Astrocyte (in vitro differentiated cells and primary cell): ENCODE measurements at places on chromosomes 4 and X.
A peak's percentile ranks its signal among the peaks of the same experiment; 100 is the strongest.

- peak; percentile 16 for DNase-seq
These were observed 170.1 kb downstream of the WDFY3 start for GRCh38 chr4:84796394-84796793.

DNA sequence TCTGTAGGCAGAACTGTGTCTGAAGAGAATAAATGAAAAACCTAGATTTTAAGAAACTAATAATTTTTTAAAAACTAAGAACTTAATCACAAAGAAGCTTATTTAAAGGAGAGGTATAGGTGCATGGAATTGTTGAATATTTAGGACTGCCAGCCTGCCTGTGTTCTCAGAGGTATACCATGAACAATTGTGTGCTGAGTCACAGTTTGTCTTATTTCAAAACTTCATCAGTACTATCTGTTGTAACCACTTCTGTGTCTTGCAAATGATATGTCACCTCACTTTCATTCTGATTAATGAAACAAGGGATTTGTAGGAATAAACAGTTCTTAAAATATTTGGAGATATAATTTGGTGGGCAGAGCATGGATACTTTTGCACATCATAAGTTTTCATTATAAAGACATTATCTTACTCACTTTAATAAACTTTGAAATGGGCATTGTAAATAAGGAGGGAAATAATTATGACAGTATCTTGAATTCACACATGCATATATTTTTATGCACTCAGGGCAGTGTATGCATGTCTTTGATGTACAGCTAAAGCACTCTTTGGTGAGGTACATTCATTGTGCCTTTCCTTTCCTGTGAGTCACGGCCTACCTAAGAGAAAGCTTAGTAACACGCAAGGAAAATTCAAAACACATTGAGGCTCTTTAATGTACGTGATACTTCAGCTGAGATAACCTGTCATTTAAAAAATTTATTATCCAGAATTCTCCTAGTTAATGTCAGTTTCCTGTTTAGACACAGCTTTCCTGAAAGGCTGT lies 31.7 kb downstream of the STOX2 start:
- no peak for DNase-seq

GRCh38 chr4:56743550-56743949 lies 62.5 kb upstream of the HOPX start:
- no peak for DNase-seq

GRCh38 chrX:39418254-39418704 lies 617.0 kb downstream of the MID1IP1 start:
- peak; percentile 6 for DNase-seq

- peak; percentile 66 for DNase-seq
These were observed 588.3 kb upstream of the DIPK2B start for GRCh38 chrX:45788941-45789348.

GRCh38 chr4:8346838-8347605 lies 77.5 kb downstream of the HTRA3 start:
- DNase-seq = no peak

DNA sequence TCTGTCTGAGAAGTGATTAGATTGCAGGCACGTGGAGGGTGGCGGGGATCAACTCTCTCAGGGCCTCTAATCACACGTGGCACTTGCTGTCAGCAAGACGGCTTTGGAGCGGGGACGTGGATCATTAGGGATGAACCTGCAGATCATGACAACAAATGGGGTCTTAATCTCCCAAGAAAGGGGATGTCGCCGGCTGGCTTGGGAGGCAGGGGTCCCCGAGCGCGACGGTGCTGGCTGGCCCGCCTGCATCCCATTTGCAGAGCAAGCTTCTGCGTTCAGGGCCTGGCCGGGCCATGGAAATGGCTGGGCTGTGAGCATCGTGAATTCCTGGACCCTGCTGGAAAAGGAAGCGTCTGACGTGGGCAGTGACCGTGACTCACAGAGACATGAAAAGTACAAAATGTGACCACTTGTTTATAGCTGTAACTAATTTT lies 85.1 kb upstream of the SHOX start:
- no peak for DNase-seq

DNA sequence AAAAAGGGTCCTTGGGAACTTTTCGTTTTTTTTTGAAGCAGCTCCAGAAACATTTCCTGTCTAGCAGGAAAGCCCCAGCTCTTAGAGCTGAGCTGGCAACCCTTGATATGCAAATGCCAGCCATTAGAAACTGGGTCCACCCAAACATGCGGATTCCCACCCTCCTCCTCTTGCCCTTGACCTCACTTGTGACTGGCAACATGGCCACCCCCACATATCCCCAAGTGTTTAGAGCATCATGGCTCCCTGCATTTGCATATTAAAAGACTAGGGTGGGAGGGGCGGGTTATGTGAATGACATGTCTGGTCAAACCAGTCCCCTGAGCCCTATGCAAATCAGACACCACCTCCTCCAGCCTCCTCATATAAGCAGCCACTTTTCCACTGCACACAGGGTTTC lies 671.1 kb downstream of the FAT4 start:
- peak; percentile 2 for DNase-seq

DNA sequence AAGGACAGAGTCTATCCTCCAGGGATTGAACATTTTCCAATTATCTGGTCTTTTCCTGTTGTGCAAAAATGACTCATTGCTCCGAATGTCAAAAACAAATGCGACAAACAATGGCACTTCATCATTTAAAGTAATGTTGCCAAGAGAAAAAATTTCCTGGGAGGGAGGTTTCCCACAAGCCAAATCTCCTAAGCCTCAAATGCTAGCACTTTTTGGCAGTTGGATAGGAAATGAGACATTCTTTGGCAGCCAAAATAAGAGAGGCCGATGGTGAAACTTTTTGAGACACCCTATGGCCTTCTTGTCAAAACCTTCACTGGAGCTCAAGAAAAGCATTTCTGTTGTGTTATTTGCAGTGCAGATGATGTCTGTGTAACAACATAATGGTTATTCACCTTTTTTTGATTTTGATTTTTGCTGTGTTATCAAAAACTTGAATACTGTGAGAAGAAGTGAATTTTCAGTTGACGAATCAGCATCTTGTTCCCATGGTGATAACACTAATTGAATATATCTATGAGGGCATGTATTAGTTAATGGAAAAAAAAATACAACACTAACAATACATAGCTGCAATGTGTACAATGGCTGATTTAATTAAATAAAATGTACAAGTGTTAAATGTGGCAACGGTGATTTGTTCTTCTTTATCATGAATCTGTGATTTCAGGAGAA lies 333.8 kb downstream of the ANK2 start:
- DNase-seq = peak; percentile 82

DNA sequence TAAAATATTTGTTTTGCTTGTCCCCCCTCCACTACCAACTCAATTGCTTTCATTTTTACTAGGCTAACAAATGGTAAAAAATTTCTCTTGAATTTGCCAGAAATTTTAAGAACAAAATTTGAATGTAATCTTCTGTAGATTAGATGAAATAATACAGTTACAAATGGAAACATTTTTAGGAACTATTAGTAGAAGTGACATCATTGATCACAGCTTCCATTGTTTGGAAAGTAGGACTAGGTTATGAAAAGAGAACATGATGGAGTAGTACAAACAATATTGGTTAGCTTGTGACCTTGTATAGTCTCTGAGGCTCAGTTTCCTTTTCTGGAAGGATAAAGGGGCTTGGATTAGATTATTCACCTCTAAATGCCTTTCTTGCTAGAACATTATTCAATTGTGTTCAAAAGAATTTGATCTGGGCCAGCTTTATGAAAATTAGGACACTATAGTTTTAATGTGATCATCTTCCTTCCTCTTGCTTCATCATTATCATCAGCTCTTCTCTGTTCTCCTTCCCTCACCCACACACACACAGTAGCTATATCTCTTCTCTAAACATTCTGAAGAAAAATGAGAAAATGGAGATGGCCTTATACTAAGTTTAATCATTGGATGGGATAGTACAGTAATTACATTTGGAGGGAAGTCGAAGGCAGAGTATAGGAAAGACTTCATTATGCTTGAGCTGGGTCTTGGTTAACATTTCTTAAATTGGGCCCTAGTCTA lies 9.9 kb downstream of the MTMR1 start:
- DNase-seq = no peak

GRCh38 chr4:84502955-84503373 lies 3.9 kb upstream of the NKX6-1 start:
- no peak for DNase-seq

DNA sequence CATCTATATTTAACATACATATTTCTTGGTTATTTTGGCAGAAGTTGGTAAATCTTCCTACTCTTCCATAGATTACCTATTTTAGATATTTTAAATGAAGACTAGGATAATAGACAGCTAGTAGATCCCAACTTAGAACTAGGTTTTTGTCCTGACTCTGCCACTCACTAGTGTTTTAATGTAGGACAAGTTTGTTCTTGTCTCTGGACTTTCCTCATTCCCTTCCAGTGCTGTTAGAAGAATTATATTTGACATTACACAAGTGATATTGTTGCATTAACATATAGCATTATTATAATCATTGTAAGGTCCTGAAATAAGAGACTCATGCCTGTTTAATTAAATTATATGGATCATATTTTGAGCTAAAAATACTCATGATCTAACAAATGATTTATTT lies 24.1 kb upstream of the ALB start:
- no peak for DNase-seq

DNA sequence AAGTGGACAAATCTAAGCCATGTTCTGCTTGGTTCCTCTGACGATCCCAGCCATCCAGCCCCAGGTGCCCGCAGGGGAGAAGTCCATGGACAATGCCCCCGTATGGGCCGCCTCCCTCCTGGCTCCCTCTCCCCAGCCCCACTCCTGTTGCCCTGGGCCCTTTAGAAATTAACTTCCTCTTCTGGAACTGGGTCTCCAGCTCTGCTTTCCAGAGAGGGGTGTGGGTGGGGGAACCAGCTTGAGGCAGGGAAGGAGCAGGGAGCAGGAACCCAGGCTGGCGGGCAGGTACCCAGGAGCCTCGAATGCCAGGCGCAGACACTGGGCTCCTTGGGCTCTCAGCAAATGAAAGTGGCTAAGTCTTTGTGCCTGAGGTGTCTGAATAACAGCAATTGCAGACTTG lies 12.7 kb upstream of the ABLIM2 start:
- DNase-seq = no peak

DNA sequence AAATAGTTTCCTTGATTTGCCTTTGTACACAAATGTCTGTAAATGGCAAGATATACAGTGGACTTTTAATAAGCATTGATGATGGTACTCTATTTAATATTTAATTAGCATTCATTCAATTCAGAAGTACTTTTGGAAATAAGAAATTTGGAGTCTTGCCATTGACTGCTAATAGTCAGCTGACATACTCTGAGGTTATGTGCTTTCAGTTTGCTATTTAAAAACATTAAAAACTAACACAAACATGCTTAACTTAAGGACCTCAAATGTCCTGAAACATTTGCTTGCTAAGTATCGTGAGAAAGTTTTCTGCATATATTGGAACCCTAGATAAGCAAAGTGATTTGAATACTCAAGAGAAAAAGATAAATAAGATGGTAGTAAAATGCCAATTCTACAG lies 64.6 kb downstream of the REELD1 start:
- no peak for DNase-seq

DNA sequence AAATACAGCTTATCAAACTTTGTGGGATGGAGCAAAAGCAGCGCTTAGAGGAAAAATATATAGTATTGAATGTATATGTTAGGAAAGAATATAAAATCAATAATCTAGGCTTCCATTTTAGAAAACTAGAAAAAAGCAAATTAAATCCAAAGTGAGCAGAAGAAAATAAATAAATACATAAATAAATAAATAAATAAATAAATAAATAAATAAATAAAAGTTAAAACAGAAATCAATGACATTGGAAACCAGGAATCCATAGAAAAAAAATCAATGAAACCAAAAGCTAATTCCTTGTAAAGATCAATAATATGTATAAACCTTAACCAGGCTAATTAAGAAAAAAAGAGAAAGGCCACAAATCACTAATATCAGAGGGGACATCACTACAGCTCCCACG lies 141.8 kb upstream of the C1QTNF7 start:
- DNase-seq = no peak
